Stimulated activated CD4-positive, alpha-beta T cell treated with anti-CD3 and anti-CD28 coated beads, Interleukin-4, amount 100 ng/mL, for 1 hour (primary cell): ENCODE measurements at places on chromosomes 11 and 22.

DNA sequence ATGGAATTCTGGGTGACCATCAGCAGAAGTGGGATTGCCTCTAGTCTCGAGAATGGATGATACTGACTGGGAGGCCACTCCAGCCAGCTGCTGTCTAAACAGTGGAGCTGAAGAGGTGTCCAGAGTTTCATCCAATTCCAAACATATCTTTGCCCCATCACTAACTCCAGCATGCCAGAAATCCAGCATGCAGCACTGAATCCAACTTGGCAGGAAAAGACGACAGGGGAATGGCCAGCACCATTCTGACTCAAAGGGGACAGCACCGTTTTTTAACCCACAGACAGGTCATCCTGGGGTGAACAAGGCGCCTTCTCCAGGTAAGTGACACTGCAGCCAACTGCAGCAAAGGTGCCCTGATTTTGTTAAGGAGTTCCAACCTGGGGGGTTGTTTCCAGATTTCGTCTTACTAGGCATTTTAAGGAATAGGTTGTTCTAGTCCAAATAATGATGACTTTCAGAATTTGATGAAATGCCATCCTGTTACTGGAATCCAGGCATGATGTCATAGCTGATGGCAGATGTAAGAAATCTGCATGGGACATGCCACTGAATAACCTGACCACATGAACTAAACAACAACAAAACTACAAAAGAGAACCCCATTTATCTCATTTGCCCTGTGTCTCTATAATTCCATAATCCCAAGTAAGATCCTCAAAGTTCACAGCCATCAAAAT lies 32.3 kb downstream of the FEZ1 start:
- no peak for DNase-seq

DNA sequence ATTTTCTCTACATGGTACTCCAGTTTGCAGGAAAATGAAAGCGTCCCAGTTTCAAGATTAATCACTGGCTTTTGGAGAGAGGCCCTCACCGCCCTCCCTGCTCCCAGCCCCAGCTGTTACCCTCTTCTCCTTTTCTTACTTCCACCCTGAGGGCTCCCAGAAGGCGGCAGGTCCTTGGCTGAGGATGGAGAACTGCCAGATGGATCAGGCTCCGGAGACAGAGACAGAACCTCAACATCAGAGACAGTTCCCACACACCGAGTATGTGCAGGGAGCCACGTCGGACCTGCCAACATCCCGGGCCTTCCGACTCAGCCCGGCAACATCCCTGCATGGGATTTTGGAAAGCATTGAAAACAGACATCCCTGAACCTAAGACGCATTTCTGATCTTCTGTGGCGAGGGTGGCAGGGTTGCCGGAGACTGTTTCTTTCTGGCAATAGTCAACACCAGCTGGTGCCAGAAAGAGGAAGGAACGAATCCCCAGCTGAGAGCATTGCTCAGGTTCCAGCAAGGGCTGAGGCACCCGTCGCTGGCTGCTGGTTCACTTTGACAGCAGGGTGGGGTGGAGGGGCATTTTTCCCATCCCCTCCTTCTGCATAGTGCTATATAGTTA lies 467.1 kb downstream of the MIAT start:
- DNase-seq, result no peak

DNA sequence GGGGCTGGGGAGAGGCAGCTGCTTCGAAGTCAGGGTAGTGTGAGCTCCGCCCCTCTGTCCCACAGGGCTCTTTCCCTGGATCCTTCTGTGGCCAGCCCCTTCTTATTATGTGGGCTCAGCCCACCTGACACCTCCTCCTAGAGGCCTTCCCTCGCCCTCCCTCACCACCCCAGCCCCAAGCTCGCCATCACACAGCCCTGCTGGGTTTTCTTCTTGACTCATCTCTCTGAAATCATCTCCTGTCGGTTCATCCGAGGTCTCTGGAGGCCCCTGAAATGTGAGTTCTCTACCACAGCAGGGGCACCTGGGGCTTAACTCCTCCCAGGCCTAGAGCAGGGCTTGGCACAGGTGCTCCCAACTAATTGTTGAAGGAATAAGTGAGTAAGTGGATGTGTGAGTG lies 65.2 kb downstream of the CACNA1I start:
- no peak for DNase-seq

DNA sequence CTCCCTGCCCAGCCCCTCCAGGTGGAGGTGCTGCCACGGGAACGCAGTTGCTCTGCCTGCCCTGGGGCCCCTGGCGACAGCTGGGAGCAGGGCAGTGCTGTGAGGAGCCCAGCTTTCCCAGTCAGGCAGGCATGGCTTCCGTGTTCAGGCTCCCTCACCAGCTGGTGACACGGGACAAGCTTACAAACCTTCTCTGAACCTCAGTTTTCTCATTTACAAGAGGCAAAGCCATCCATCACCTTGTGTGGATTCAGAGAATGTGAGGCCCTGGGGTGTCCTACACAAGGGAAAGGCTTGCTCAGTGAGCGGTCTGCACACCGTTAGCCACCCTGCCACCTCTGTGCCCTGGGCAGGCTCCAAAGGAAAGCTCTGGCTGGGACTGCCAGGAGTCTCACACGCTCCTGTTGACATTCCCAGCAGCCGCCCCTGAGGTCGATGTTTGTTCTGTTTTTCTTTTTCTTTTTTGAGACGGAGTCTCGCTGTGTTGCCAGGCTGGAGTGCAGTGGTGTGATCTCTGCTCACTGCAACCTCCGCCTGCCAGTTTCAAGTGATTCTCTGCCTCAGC lies 23.5 kb downstream of the SUN2 start:
- DNase-seq, result no peak

DNA sequence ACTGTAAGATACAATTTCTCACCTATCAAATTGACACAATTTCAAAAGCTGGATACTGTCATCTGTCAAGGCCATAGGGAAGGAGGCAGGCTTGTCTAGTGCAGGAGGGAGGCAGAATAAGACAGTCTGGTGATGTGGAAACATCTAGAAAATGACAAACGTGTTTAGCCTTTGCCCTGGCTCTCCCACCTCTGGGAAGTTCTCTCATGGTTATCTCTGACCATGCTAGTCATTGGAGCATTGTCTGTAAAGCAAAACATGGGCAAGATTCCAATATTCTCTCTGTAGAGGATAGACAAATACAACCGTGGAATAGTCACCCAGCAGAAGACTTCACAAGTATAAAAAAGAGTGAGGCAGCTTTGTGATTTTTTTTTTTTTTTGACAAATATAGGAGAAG lies 9.1 kb upstream of the SERHL2 start:
- no peak for DNase-seq

GRCh38 chr11:19933132-19933735 lies 220.6 kb downstream of the NAV2 start:
- no peak for DNase-seq

DNA sequence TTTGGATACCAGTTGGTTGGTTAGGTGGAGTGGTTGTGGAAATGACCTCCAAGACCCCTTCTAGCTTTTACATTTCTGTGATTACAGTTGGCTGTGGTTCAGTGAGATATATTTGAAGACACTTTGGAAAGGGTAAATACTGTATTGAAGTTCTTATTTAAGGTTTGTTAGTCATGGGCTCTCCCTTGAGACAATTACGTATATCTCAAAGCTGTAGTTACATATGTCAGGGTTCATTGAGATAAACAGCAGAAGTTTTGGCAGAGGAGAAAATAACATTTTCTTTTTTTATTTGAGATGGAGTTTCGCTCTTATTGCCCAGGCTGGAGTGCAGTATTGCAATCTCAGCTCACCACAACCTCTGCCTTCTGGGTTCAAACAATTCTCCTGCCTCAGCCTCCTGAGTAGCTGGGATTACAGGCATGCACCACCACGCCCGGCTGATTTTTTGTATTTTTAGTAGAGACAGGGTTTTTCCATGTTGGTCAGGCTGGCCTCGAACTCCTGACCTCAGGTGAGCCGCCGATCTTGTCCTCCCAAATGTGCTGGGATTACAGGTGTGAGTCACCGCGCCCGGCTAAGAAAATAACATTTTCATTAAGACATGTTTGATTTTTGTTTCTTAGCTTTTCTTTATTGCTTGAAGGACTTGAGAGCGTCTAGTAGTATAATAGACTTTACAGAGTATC lies 1.9 kb downstream of the RNF121 start:
- DNase-seq, result no peak

GRCh38 chr11:68266936-68267880 lies 4.6 kb downstream of the C11orf24 start:
- DNase-seq, result no peak

- DNase-seq, result no peak
Observed at GRCh38 chr11:19281041-19281440, 40.3 kb upstream of the E2F8 start.

GRCh38 chr11:27215471-27216269 lies 147.3 kb downstream of the CCDC34 start:
- DNase-seq, result no peak

GRCh38 chr11:69640260-69640994 lies 529 bp upstream of the CCND1 start:
- no peak for DNase-seq
